ENCODE measurements at places on chromosomes 5 and 9.

DNA sequence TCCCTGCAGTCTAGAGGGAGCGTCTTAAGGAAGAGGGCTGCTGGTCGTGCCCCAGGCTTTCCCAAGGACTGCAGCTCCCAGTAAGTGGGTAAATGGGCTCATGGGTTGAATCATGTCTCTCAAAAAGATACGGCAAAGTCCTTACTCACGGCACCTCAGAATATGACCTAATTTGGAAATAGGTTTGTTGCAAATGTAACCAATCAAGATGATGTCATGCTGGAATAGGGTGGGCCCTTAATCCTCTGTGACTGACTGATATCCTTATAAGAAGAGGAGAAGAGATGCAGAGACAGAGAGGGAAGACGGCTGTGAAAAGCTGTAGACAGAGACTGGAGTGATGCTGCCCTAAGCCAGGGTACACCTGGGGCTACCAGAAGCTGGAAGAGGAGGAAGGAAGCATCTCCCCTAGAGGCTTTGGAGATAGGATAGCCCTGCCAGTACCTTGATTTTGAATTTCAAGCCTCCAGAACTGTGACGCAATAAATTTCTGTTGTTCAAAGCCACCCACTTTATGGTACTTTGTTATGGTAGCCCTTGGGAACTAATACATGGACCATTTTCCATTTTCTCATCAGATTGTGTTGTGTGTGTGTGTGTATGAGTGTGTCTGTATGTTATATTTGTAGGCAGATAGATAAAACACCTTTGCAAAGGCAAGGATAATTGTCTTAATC is 15.0 kb downstream of the GALNT10 start:
- no peak for DNase-seq

- no peak for DNase-seq
Measured at GRCh38 chr9:91835632-91836031, 114.4 kb downstream of the ROR2 start.

DNA sequence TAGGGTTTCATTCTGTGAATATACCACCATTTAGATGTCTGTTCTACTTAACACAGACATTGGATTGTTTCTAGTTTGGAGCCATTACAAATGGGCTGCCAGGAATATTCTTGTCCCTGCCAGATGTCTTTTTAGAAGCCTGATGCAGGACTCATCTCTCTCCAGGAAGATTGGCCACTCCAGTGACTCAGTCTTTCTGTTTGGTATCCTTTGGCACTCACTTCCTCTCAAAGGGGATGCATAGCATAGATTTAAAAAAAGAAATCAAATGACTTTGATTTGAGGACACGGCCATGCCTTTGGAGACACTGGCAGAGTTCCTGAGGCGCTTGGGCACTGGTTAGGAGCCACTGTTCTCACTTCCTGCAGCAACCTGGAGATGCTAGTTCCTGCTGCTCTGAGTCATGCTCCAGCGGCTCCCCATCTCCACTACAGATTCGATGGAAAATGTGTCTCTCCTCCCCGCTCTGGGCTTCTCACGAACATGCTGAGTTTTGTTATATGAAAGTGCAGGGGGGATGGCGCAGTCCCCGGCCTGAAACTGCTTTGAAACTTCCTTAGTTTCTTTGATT is 3.5 kb upstream of the ZNF366 start:
- no peak for DNase-seq

DNA sequence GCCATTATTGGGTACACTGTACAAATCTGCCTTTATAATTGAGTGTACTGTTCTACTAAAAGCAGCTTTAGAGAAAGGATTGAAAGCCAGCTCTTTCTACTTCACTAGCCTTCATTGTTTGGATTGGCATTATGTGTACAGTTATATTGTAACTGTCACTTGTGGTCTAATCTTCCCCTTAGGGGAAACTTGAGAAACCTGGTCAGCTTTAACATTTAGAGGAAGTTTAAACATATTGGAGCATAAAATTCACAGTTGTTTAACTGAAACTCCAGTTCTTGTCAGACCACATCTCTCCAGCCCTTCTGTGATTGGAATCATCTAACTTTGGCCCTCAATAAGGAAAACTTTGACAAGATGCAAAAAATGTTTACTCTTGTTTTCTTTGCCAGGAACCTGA is 24.6 kb downstream of the PIK3R1 start:
- no peak for DNase-seq

DNA sequence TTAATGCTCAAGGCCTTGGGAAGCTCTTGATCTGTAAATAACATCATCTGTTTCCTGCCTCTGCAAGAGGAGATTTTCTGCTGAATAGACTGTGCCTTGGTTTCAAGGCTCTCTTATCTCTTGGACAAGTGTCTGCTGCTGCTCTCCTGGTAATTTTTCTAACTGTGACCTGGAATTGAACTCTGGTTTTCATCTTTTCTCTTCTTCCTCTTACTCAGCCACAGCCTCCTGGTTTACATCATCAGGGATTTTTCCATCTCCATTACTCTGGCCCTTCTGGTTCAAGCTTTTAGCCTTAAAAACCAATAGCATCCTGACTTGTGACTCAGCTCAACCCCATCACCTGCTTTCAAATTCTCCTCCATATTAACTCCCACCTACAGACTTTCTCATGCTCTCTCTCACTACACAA is 49.6 kb upstream of the ITGA1 start:
- DNase-seq: no peak

GRCh38 chr9:87212605-87213021 is 265.3 kb upstream of the GAS1 start:
- no peak for DNase-seq

GRCh38 chr5:107365320-107366109 is 305.2 kb downstream of the EFNA5 start:
- no peak for DNase-seq
